ENCODE measurements at places on chromosomes 12 and 14.

DNA sequence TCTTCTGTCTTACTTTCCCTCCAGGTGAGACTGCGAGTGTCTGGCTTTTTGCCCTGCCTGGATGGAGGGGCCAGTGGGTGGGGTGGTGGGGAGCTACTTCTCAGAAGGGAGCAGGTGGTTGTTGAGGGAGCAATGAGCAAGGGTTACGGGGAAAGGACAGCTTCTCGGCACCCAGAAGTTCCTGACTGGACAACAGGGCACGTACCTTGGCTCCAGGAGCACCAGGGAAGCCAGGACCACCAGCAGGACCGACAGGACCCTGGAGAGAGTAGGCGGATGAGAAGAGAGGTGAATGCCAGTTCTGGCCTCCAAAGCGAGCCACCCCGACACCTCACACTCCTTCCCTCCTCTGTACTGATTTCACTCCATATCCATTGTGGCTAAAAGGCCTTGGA lies 15.3 kb downstream of the COL2A1 start:
- no peak for DNase-seq

DNA sequence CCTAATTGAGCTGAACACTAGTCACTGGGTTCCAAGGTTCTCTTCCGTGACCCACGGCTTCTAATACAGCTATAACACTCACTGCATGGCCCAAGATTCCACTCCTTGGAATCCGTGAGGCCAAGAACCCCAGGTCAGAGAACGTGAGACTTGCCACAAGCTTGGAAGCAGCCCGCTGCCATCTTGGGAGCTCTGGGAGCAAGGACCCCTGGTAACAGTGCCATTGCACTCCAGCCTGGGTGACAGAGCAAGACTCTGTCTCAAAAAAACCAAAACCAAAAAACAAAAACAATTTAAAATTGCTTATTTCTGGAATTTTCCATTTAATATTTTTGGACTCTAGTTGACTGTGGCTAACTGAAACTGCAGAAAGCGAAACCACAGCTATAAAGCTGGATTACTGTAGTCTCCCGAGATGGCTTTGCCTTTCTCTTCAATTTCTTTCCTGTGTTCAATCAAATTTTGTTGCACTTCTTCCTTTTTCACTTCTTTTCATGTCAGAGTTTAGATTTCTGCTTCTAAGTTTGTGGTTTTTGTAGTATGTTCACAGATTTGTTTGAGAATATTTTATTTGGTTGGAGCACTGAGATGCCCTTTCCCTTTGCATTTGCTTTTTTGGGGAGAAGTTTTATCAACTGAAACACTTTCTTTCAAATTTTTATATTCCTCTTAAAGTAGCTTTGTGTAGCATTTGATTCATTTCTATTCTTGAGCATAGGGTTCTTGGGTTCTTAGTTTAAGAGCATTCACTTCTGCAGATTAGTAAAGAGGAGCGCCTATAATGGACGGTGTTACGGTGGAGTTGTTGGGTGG lies 44.6 kb downstream of the DDHD1 start:
- no peak for DNase-seq

- DNase-seq, result no peak
These were observed 218.1 kb downstream of the MON2 start for GRCh38 chr12:62684570-62685295.

DNA sequence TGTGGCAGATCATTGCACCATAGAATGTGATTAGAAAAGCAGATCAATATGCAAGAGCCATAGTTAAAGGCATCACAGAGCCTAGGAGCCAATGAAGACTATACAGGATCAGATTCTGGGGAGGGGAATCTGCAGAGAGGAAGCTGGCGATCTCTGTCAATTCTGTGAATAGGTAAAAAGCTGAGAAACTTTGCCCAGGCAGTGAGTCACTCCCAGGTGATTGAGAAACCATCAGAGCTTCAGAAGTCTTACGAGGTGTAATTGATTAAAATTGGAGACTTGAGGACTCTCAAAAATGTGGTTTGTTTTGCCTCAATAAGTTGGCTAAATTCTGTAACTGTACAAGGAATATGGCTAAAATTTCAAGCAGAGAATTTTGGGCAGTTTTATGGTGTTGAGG lies 41.7 kb upstream of the TSPAN11 start:
- DNase-seq, result no peak

GRCh38 chr14:91249841-91250616 lies 5.5 kb upstream of the GPR68 start:
- DNase-seq, result no peak

DNA sequence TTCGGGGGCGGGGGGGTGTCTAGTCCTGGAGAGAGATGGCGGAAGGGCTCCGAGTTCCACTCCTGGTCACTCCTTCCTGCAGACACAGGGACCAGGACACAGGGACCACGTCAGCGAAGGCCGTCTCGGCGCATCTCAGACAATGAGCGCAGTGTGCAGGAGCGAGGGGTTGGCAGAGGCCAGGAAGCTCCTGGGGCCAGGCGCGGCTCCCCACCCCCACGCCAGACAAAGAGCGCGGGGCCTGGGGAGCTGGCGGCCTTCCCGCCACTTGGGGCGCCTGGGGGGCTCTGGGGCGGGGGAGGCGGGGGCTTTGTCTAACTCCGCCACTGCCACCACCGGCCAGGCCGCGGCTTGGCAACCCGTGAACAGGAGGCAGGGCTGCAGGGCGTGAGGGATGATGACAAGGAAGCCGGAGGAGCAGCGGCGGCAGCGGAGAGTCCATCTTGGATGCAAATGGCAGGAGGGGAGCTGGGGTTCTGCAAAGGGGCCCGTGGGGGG lies 2.2 kb downstream of the CDK2AP1 start:
- DNase-seq, result peak; percentile 81

GRCh38 chr14:96362071-96362964 lies 823 bp downstream of the ATG2B start:
- DNase-seq, result no peak

GRCh38 chr12:94149119-94149780 lies 873 bp downstream of the PLXNC1 start:
- no peak for DNase-seq

- DNase-seq, result no peak
These were observed 60.4 kb upstream of the SCAF11 start for GRCh38 chr12:46050805-46051204.

GRCh38 chr12:92771001-92771400 lies 68.2 kb downstream of the PLEKHG7 start:
- DNase-seq, result no peak

DNA sequence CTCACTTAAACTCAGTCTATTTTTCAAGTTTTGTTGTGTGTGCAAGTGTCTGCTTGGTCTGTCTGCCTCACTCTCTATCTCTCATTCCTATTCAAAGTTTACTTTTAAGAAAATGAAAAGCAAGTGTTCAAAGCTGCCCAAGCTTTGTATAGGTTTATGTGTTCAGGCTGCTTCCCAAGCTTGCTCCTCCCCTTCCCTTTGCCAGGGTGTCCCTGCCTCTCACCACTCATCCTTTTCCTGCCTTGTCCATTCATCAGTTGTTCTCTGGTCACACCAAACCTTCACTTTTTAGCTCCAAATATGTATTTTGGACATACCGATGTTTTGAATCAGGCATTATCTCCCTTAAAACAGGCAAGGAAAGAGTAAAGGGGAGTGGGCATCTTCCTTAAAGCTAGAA lies 41.3 kb downstream of the STK38L start:
- no peak for DNase-seq

GRCh38 chr12:89556976-89557375 lies 31.1 kb upstream of the POC1B start:
- DNase-seq, result no peak

All from hypothalamus (tissue), 51 donors.